ENCODE measurements at places on chromosomes 16 and 17.

DNA sequence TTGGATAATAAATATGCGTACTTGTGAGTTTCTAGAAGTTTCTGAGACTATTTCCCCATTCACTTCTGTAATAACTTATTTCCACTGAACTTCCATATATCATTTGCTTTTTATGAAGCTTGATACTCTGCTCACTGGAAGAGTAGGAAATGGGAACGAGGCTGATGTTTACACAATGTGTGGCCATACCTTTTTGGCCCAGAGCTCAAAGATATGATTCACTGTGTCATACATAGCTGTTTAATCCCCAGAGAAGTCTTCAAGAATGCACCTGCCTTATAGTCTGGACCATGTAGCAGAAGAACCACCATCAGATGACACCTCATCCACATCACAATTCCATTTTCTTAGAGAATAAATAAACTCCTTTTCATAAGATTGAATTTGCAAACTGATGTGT is 40.3 kb upstream of the TEKT3 start:
- DNase-seq: no peak

- DNase-seq: no peak
Observed at GRCh38 chr17:1907216-1907631, 77.4 kb downstream of the RPA1 start.

DNA sequence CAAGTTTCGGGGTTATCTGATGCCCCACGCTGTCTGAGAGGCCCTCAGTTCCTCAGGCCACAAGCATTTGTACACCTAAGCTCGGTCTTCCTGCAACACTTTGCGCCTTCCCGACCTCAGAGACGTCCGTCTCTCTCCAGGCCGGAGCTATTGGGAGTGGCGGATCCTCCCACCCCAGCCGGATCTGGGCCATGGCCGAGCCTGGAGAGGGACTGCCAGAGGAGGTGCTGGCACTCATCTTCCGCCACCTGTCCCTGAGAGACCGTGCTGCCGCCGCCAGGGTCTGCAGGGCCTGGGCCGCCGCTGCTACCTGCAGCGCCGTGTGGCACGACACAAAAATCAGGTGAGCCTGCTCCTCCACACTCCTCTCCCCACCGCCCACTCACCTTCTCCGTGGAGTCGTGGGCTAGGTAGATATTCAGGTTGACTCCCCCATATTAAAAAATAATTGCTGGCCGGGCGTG is 1.9 kb downstream of the FBXL8 start:
- DNase-seq: no peak

GRCh38 chr17:69516911-69517310 is 102.4 kb downstream of the MAP2K6 start:
- no peak for DNase-seq

DNA sequence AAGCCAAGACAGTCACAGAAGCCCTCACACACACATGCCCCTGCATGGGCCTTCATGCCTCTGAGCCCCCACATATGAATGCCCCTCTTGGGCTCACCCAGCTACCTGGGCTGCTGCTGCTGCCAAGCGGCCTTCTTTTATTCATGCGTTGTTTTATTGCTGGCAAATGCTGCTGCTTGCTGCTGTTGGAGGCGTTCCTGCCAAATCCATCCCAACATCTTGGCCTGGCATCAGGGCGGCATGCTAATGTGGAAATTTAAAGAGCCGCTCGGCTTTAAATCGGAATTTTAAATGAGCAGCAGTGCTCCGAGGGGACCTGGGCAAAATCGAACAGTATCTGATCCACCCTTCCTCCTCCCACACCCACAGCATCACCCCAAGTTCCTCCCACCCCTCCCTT is 39.0 kb downstream of the NEUROD2 start:
- DNase-seq: no peak
